ENCODE measurements at places on chromosomes 13 and 19.

DNA sequence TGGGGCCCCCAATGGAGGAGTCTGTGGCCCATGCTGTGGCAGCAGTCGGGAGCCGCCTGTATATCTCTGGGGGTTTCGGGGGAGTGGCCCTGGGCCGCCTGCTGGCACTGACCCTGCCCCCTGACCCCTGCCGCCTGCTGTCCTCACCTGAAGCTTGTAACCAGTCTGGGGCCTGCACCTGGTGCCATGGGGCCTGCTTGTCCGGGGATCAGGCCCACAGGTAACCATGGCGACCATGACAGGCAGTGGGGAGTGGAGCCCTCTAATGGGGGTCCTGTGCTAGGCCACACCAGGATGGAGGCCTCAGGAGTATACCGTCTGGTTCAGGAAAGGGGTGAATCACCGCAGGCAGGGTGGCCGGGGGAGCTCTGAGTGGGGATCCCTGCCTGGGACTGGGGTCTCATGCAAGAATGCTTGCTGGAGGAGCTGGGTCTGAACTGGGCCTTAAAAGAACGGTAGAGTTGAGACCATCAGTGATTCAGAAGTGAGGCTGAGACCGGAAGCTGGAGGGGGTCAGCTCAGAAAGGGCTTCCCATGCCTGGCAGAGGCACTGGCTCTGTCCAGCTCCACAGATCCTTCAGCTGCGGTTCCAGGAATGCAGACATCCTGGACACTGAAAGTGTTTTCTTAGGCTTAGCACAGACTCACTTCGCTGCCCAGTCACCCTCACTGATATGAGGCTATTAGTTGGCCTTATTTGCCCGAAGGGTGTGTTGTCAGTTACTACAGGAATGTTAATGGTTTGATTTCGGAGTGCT is 29.1 kb downstream of the CNFN start:
- DNase-seq: no peak

GRCh38 chr13:84129966-84130365 is 247.7 kb upstream of the SLITRK1 start:
- no peak for DNase-seq

DNA sequence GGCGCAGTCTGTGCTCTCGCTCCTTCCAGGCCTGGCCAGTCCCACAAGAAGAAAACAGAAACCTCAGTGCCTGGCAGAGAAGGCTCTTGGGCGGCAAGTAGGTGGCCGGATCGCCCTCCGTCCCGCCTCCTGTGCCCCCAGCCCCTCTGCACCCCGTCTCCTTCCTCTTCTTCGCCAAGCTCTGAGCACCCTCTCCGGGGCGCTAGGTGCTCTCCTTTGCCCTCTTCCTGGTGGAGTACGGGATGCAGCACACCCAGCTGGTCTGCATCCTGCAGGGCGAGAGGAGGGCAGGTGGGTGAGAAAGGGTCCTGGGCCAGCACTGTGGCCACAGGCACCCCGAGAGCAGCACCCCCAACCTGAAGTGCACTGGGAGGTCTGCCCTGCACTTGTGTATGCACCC is 17.3 kb downstream of the C13orf46 start:
- DNase-seq: no peak

DNA sequence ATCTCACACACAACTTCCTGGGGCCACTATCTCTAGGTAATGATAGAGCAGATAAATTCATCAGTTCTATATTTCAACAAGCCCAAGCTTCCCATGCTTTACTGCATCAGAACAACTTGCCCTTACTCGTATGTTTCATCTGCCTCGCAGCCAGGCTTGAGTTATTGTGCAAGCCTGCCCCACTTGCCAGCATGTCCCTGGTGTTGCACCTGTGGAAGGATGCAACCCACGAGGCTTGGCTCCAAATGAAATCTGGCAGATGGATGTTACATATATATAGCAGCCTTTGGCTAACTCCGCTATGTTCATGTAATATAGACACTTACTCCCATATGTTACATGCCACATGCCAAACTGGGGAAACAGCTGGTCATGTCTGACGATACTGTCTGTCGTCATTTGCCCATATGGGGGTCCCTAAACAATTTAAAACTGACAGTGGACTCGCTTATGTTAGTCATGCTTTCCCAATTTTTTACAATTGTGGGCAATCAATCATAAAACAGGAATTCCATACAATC is 6.2 kb downstream of the ERVK3-1 start:
- no peak for DNase-seq

DNA sequence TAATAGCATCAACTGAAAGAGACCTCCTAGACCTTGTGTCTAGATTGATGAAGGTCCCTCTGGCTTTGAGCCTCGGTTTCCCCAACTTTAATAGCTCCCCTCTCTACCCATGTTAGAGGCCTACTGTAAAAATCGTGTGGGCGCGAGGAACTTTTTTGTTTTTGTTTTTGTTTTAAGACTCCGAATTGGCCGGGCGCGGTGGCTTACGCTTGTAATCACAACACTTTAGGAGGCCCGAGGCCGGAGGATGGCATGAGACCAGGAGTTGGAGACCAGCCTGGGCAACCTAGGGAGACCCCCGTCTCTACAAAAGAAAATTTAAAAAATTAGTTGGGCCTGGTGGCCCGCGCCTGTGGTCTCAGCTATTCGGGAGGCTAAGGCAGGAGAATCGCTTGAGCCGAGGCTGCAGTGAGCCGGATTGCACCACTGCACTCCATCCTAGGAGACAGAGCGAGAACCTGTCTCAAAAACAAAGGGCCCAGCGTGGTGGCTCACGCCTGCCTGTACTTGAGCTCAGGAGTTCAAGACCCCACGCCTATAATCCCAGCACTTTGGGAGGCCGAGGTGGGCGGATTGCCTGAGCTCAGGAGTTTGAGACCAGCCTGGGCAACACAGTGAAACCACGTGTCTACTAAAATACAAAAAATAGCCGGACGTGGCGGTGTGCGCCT is 858 bp upstream of the PPP6R1 start:
- no peak for DNase-seq

GRCh38 chr19:15438124-15438496 is 11.6 kb downstream of the WIZ start:
- DNase-seq: no peak

GRCh38 chr13:39682788-39683187 is 27.3 kb downstream of the COG6 start:
- no peak for DNase-seq

- DNase-seq: no peak
Observed at GRCh38 chr19:20315543-20315942, 148.5 kb downstream of the ZNF486 start.

DNA sequence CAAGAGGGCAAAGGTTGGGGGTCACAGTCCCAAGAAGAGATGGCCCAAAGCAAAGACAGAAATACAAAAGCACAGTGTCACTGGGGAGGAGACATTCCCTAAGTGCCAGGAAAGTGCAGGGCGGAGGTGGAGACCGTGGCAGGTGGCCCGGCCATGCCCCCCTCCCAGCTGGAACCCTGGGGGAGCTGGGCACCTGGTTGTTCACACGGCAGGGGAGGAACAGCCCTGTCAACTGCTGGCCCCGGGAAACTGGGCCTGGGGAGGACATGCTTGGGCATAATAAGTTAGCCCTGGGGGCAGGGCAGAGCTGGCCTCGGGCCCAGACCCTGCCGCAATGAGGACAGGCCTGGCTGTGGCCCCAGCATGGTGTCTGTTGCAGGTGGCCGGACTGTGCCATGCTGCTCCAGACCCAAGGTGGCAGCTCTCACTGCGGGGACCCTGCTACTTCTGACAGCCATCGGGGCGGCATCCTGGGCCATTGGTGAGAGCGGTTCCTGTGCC is 7.4 kb downstream of the HPN start:
- DNase-seq: no peak

- no peak for DNase-seq
Observed at GRCh38 chr19:50024719-50025021, 502 bp downstream of the VRK3 start.

- DNase-seq: no peak
Observed at GRCh38 chr13:53856573-53857195, 828.1 kb downstream of the OLFM4 start.

- no peak for DNase-seq
Observed at GRCh38 chr19:14107581-14108461, 9.7 kb downstream of the PRKACA start.

- DNase-seq: no peak
Observed at GRCh38 chr13:101624981-101625380, 172.5 kb downstream of the ITGBL1 start.

- DNase-seq: no peak
Observed at GRCh38 chr19:21581646-21582240, 76.3 kb downstream of the ZNF429 start.

- DNase-seq: no peak
Observed at GRCh38 chr13:102212729-102213128, 189.1 kb downstream of the FGF14 start.

- no peak for DNase-seq
Observed at GRCh38 chr19:16303755-16304154, 20.9 kb upstream of the KLF2 start.

DNA sequence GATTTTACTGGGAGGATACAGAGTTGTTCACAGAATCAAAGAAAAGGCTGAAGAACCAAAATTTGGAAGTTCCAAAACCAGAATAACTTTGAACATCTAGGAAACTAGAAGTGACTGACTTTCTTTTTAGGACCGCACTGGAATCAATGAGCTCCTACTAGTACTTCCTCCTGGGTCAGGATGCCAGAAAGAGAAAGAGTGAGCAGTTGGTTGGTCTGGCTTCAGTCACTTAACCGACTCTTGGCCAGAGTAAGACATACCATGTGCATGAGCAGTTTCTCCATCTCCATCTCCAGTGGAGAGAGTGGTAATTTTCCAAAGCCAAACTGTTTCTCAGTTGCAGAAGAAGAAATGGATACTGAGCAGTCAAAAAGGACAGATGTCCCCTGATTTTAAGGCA is 27.1 kb upstream of the MTUS2 start:
- DNase-seq: peak; percentile 90

DNA sequence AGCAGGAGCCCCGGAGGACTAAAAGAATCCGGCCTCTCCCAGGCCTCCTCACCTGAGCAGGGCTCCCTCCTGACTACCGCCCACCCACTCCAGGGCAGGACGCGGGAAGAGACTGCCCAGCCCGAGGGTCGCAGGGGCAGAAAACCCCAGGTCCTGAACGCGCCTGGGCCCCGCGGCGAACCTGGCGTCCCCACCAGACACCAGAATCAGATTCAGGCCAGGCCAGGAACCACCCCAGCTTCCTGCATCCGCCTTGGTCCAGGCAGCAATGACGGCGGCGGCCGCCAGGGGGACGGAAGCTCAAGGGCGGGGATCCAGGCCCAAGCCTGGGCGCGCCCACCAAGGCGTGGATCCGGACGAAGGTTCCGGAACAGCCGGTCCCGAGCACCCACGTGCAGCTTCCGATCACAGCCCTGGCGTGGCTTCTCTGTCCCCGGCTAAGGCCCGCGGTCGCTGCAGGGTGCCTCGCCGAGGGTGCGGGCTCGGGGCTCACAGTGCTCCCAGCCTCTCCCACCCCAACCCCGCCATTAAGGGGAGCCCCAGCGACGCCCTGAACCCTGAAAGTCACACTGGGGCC is 3.6 kb downstream of the LGALS7 start:
- peak; percentile 23 for DNase-seq

- no peak for DNase-seq
Observed at GRCh38 chr13:58804832-58805231, 1173.3 kb downstream of the PCDH17 start.

GRCh38 chr13:110767476-110767875 is 54.0 kb downstream of the ING1 start:
- DNase-seq: no peak

DNA sequence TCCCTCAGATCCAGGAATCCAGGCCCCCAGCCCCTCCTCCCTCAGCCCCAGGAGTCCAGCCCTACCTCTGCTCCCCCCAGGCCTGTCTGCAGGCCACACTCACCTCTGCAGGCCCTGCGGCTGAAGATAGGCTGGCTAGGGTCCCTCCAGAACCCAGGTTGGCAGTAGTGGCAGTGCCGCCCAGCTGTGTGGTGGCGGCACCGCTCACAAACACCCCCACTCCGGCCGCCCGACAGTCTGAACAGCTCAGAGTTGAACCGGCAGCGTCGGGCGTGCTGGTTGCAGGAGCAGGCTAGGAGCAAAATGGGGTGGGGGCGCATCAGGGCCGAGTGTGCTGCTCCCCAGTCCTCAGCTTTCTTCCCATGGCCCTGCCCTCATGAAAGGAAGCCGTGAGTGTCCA is 8.3 kb downstream of the NTN5 start:
- no peak for DNase-seq

DNA sequence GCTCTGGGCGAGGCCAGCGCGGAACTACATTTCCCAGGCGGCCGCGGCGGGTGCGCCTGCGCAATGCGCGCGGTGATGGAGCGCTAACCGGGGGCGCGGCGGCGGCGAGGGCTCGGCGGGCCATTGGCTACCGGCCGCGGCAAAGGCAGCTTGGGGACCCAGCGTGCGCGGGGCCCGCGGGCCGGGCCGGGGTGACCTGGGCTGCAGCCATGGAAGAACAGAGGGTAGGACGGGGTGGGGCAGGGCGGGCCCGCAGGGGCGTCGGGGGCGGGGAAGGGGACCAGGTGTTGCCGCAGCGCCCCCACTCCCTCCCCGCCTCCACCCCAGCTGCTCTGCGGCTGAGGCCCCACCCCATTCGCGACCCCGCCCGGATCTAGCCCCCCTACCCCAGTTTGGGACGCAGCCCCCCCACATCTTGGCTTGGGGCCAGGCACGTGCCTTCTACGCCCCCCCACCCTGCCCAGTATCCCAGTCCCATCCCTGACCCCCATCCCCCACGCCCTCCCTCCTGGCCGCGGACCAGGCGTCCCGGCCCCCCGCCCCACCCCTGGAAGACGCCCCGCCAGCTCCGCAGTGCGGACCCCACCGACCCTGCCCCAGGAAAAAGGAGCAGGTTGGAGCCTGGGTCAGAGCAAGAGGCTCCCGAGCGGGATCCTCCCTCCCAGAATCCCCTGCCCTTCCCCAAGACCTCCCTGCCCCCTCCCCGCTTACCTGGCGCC is at the start of gene FSD1:
Gene FSD1 (plus strand): TSS at position 61 of the 719 bp plus-strand sequence. CDS start 149 bp downstream, at position 210.
- peak; percentile 50 for DNase-seq

GRCh38 chr13:102310691-102311418 is 91.0 kb downstream of the FGF14 start:
- DNase-seq: no peak

GRCh38 chr13:98961503-98962105 is 16.3 kb downstream of the DOCK9 start:
- no peak for DNase-seq

- DNase-seq: no peak
Observed at GRCh38 chr13:48949566-48950500, 25.9 kb upstream of the FNDC3A start.

DNA sequence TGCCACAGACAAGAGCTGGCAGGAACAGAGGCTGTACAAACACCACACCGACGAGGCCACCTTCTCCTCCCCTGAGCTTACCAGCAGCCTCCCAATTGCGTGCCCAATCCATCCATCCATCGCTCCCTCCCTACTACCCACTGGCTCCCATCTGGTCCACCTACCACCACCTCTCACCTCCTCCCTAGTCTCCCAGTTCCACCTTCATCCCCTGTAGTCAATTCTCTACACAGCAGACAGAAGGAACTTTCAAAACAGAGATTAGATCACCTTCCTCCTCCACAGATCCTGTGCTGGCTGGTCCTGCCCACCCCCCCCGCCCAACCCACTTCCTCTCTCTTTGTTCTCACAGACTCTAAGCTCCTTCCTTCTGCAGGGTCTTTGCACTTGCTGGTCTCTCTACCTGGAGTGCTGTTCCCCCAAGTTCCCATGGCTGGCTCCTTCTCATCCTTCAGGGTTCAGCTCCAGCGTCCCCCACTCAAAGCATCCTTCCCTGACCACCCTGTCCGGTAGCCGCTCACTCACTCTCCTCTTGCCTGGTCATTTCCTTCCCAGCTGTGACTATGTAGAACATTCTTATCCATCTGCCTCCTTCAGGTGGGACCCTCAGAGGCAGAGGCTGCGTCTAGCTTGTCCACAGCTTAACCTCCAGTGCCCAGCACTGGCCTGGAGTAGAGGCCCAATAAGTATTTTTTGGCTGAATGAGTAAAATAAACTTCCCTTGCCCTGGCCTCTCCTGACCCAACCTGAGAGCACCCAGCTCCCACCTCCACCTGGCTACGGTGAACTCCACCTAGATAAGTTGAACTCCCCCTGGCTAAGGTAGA is 23.0 kb downstream of the PIN1 start:
- DNase-seq: no peak

Data from HFFc6 (cell line).